Stimulated activated naive CD4-positive, alpha-beta T cell (primary cell): ENCODE measurements at places on chromosomes 1 and 21.

- DNase-seq = no peak
Observed at GRCh38 chr1:33273406-33273805, 17.1 kb downstream of the ZNF362 start.

GRCh38 chr1:186518822-186519381 lies 58.0 kb upstream of the PDC start:
- no peak for DNase-seq

DNA sequence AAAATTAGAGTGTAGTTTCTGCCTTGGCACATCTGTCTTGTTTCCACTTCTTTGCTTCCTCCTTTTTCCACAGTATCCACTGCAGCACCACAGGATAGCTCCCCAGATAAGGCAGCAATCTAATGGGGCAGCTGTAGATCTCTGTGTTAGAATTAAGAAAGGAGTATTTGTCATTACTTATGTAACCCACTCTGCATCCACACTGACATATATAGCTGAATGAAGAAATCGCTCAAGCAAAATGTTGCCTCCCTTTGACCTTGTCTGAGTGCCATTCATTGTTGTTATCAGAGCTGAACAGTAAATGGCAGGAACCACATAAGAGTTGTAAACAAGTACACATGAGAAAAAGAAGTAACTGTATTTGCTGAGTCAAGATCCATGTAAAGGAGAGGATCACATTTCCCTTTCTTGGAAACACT lies 45.9 kb upstream of the DPH5 start:
- DNase-seq = no peak

DNA sequence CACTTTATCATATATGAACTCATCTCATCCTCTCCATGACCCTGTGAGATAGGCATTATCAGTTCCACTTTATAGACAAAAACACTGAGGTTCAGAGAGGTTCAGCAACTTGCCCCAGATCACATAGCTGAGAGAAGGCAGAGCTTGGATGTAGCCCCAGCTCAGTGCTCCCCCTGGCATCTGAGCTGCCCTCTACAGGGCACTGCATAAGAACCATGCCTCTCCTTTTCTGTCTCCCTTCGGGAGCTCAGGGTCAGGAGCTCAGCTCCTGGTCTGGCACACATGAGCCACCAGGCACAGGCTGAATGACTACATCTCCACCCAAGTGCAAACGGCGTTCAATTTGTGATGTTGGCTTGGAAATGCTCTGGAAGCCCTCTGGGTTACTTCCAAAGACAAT lies 16.9 kb downstream of the RAB7B start:
- DNase-seq = no peak

- no peak for DNase-seq
Observed at GRCh38 chr21:37006486-37007291, at the start of gene RIPPLY3. RIPPLY3 (plus strand) TSS chr21:37006702; CDS start chr21:37006773, 71 bp downstream.

DNA sequence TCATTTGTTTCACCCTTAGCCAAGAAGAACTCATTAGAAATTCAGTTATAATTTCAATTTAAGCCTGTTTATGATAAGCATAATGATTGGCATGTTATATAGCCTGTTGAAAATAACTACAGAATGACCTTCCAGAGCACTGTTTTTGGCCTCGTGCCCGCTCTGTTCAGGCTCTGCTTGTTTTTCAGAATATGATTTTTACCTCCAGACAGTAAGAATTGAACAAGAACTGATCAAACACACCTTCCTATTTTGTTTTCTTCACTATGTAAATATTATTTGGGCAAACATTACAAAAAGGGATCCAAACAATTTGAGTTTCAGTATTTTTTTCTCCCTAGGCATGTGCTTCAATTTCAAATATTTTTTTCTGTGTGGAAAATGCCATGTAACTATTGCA lies 48.1 kb upstream of the ANGPTL1 start:
- no peak for DNase-seq

DNA sequence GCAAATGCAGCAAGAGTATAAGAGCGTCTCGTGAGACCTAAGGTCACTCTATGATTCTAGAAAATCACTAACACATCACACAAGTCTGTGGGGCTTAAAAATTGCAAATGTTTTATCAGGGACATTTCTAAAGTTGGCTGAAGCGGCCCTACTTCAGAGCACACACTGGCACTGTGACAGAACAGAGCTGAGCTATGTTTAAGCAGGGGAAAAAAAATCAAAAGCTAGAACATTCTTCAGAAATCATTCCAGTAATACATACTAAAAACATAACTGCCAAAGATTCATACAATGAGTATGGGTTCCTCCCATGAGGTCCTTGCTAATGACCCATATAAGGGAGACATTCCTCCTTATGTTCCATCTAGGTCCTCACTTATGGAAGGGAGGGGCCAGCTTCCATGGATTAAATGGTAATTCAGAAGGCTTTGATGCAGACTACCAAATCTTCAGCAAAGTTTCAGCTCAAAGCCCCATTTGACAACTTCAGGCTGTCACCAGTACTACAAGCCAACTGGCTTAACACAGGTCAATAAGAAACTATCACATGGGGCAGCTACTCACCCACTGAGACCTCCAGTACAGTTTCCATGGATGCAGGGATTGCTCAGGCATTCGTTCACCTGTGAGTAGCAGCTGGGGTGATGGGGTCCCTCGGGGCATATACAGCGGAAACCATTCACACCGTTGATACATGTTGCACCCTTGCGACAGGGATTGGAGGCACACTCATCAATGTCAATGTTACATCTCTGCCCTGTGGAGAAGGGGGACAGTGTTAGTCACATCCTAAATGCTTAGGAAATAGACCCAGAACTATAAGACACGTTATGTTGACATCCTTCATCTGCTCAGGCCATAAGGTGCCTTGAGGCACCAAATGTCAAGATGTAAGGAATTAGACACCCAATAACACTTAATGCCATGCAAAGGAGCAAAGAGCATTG lies 58.4 kb upstream of the ADAM30 start:
- DNase-seq = no peak

DNA sequence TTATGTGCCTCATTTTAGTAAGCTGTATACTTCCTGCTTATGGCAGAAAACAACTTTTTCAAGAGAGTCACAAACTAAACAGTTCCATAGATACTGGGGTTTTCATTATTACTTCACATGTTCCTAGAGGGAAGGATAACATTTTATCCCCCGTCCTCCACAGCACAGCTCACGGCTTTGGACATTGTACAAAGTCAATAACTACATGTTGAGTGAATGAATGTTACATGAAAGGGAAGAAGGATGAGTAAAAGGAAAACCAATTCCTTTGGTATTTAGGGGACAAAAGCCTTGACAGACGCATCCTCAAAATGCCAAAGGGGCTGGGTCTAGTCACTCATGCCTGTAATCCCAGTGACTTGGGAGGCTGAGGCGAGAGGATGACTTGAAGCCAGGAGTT lies 14.8 kb downstream of the PI4KB start:
- DNase-seq = no peak

DNA sequence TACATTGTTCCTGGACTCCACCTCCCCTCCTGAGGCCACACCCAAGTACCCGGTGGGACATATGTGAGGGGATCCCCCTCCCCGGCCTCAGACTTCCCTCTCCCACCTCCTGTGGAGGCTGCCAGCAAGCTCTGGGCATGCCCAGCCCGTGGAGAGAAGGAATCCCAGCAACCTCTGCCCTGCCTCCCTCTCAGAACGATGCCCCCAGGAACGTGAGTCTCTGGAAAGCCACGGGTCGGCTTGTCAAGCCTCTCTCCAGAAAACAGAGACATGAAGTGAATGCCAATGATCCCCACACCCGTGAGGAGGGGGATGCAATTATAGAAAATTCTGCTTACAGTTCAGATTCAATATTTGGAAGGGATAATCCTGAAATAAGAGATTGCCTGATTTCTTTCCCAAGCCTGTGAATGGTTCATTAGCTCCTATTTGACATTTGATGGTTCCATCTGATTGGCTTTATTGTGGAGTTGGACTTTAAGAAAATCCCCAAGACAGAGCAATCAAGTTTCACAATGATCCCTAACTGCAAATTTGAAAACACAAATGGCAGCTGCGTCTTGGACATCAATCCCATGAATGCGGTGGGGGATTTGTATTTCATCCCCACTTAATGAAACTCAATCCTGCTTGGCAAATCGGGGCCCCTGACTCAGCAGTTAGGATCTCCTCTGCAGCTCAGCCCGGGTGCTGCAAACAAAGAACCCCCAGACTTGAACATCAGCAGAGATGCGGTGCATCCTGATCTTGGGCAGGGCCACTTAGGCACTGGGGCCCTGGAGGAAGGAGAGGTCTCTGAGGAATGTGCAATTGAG lies 9.1 kb upstream of the GUCA2B start:
- no peak for DNase-seq

DNA sequence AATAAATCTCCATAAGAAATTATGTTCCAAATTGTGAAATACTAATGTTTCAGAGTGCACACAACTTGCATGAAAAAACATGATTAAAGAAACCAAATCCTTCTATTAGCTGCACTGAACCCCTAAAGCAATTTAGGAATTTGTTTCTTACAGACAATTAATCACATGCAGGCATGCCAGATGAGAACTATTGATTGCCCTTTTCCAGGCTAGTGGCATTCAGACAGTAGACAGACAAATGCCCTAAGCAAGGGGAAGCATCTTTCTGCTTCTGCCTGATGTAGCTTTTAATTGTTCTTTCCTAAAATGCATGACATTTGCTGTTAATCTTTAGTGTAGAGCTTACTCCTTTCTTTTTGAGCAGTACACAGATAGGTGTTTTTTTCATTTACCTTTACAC lies 229.5 kb downstream of the DPYD start:
- DNase-seq = no peak

DNA sequence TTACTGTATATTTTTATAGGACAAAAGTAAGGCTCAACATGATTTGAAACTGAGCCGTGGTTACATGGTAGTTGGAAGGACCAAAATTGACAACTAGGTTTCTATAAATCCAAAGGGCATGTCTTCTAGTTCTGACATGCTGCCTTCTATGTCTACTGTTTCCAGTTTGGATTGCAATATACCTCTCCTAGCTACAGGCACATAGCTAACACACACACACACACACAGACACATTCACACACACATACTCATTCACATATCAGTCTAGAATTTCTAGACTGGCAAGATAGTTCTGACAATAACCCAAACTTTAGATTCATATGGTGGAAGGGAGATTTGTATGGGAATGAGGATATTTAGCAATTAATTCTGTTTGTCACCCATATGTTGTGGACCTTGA lies 544.8 kb upstream of the CAMK1G start:
- DNase-seq = no peak

GRCh38 chr1:75794382-75794781 lies 2.3 kb upstream of the MSH4 start:
- DNase-seq = no peak

DNA sequence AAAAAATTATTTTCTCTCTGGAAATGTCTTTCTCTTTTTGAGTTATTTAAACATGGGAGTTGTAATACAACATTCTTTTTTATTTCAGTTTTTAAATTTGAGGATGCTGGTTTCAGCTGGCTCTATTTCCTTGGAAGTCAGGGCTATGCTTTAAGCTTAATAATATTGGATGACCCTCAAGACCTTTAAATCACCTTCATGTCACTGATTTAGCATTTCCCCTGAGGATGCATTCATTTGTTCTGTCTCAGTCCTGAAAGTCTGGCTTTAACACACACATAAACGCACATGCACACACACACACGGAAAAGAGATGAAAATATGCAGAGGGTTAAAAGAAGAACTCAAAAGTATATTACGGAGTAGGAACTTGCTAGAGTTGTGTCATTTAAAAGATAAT lies 260.5 kb downstream of the PTBP2 start:
- DNase-seq = no peak

GRCh38 chr1:179120736-179121135 lies 38.9 kb downstream of the TOR3A start:
- DNase-seq = no peak

GRCh38 chr1:241612533-241613477 lies 27.4 kb downstream of the CHML start:
- no peak for DNase-seq

- DNase-seq = no peak
Observed at GRCh38 chr1:165947797-165948455, 120.5 kb downstream of the UCK2 start.

GRCh38 chr1:223363057-223363855 lies 720 bp downstream of the SUSD4 start:
- peak; percentile 39 for DNase-seq

- no peak for DNase-seq
Observed at GRCh38 chr1:200518524-200518923, 102.0 kb downstream of the KIF14 start.

DNA sequence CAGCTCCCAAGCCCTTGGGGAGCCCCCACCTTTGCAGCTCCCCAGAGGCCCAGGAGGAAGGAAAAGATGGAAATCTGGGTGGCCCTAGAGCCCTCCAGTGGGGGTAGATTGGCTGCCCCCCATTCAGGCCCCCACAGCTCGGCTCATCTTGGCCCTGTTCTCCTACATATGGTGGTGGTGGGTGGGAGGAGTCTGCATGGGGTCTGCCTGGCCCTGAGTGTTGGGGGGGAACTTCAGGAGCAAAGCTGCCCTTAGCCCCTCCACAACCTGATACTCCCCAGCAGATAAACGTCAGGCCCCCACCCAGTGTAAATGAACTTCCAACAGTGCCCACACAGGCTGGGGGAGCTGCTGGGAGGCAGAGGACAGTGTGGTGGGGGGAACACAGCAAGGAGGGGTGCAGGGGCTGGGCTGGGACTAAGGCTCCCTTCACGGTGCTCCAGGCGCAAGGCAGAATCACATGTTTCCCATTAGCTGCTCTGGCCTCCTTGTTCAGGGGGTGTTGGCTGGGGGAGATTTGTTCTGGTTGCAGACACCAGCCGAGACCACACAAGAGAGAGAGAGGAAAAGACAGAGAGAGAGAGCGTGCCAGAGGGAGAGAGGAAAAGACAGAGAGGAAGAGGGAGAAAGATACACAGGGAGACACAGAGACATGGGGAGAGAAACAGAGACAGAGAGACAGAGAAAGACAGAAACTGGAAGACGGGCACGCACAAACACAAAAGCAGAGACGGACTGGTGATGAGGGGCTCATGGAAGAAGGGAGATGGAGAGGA lies 42.6 kb downstream of the AHDC1 start:
- no peak for DNase-seq

- DNase-seq = no peak
Observed at GRCh38 chr1:220250681-220251080, 21.6 kb downstream of the RAB3GAP2 start.

GRCh38 chr1:107648071-107648470 lies 316.9 kb downstream of the VAV3 start:
- DNase-seq = no peak

- DNase-seq = no peak
Observed at GRCh38 chr1:89566761-89567174, 42.1 kb downstream of the LRRC8B start.

GRCh38 chr21:39961251-39961650 lies 94.0 kb downstream of the PCP4 start:
- no peak for DNase-seq

DNA sequence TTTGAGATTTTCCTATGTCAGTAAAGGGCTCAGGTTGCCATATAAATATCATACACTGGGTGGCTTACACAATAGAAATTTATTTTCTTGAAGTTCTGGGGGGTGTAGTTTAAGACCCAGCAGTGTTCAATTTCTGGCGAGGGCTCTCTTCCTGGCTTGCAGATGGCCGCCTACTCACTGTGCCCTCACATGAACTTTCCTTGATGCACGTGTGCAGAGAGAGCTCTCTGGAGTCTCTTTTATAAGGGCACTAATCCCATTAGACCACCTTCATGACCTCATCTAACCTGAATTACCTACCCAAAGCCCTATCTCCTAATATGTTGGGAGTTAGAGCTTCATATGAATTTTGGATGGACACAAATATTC lies 21.1 kb downstream of the TMEM51 start:
- no peak for DNase-seq
